ENCODE measurements at places on chromosomes 4 and X. TPM values are rescaled to one million over a fixed set of nuclear protein-coding genes. Genes with fewer than 3 reads are reported as not detected.

DNA sequence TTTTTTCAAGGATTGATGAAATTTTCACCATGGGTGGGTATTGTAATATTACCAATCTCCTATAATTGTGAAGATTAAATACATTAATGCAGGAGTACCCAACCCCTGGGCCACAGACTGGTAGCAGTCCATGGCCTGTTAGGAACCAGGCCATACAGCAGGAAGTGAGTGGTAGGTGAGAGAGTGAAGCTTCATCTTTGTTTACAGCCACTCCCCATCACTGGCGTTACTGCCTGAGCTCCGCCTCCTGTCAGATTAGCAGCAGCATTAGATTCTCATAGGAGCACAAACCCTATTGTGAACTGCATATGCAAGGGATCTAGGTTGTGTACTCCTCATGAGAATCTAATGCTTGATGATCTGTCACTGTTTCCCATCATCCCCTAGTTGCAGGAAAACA lies 15.1 kb downstream of the RAPGEF2 start:
- DNase-seq, result no peak

SPARCL1 gene
- total RNA-seq, result 1.2 TPM

INTS6L gene
- 10.0 TPM for total RNA-seq

PDCL2 gene
- total RNA-seq, result not detected

DNA sequence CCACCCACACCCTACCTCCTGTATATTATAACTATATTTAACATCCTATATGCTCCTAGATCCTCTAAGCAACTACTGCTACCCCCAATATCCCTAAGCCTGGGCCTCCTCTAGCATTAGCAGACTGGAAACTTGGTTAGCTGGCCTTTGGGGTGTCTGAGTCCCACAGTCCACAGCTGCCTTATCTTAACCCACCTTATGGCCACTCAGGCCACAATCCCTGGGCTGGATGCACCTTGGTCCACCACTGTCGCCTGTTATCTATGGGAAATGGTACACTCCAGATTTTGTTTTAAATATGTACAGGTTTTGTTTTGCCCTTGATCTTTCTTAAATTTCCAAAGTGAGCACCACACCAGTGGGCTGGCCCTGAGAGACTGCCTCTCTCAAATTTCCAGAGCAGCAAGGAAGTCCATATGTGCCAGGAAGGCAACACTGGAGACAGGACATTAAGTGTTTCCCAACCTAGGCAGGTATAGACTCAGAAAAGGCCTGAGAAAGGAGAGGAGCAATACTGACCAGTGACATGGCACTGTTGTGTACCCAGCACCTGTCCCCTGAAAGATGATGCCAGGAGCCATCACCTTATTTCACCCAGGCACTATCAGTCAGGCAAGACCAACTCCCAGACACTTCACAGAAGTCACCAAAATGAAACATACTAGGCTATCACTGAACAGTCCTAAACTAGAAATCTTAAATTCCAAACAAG lies 921 bp downstream of the PFKFB1 start:
- no peak for DNase-seq

- DNase-seq, result no peak
Measured at GRCh38 chrX:134898440-134898839, 92.4 kb upstream of the SMIM10 start.

- no peak for DNase-seq
Measured at GRCh38 chr4:57875829-57876392, 765.7 kb upstream of the IGFBP7 start.

SMAD1 gene
- total RNA-seq, result 27.6 TPM

DNA sequence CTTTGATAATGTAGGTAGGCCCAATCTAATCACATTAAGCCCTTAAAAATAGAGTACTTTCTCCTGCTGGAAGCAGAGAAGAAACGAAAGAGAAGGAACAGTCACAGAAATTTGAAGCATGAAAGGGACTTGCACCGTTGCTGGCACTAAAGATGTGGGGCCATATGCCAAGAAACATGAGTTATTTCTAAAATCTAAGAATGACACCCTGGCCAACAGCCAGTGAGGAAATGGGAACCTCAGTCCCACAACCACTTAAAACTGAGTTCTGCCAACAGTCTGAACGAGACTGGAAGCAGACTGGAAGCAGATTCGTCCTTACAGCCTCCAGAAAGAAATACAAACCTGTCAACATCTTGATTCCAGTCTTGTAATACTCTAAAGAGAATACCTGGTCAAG lies 70.1 kb downstream of the CENPC start:
- DNase-seq, result no peak

- peak; percentile 85 for DNase-seq
Measured at GRCh38 chr4:140856621-140857062, 100.5 kb upstream of the TBC1D9 start.

DNA sequence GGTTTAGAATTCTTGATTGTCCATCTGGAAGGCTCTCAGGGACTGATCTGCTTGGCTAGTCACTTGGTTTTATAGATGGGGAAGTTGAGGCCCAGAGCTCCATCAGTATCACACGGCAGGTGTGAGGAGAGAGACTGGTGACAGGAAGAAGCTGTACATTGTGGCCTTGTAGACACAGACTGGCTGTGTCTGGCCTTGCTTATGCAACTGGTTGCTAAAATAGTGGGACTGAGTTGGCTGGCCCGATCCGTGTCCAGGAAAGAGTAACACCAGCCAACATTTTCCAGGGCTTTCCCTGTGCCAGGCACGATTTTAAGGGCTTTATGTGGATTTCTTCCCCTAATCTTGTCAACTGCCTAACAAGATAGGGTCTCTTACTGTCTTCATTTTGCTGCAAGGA lies 2.8 kb downstream of the TBC1D14 start:
- DNase-seq, result no peak

GRCh38 chrX:67545036-67545821 lies 1.4 kb downstream of the AR start:
- no peak for DNase-seq

NEUROG2 gene
- total RNA-seq, result not detected

SUV39H1 gene
- total RNA-seq, result 2.8 TPM

GRCh38 chrX:26822448-26822847 lies 606.5 kb downstream of the MAGEB5 start:
- DNase-seq, result no peak

GRCh38 chr4:76623217-76624045 lies 188.4 kb downstream of the SHROOM3 start:
- no peak for DNase-seq

DNA sequence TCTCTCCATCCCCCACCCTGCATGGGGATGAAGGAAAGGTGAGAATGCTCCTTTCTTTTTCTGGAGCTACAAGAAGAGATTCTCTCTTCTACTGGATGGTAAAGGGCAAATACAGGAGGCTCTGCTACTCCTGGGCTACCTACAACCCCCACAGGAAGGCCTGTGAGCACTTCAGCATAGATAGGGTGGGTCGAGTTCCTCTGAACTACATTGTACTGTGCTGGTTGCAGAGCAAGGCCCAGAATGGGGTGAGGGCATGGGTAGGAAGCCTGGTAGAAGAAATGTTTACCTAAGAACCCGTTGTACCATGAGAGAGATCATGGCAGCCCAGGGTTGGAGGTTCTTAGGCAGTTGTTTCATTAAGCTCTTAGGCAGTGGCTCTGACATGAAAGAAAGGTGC lies 510.4 kb downstream of the MID1IP1 start:
- DNase-seq, result no peak

DNA sequence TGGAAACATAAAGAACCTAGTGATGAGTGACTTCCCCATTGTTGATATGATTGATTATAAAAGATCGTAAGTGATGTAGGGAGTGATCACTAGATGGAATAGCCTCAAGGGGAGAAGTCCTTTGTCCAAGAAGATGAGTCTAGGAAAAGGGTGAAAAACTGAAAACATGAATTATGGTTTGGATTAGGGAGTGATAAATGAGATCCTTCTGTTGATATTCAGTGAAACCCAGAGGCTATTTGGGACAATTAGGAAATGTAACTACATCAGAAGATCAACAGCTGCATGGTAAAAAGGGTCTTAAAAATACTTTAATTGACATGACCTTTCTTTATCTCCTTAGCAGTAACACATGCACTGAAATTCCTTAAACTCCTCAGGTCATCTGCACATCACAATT lies 124.0 kb upstream of the UNC5C start:
- no peak for DNase-seq

DNA sequence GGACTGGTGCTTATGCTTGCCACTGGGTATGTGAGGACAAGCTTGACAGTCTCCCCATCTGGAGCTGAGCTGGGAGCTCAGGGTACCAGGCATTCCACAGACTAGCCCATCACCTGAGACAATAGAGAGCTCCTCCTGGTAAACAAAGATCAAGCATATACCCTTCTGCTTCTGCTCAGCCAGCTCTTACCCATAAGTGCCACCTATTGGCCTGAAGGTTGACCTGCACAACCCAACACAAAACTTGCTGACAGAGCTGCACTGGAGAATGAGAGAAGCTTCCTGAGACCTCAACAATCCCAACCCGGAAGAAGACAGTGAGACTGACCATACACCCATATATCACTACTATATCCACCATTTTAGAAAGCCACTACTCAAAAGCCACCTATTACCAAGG lies 1049.2 kb upstream of the INTU start:
- DNase-seq, result peak; percentile 20

- no peak for DNase-seq
Measured at GRCh38 chr4:119005928-119006460, 117.3 kb downstream of the SYNPO2 start.

GRCh38 chr4:66855956-66856355 lies 689.3 kb downstream of the CENPC start:
- no peak for DNase-seq

CSN1S1 gene
- total RNA-seq, result not detected

DNA sequence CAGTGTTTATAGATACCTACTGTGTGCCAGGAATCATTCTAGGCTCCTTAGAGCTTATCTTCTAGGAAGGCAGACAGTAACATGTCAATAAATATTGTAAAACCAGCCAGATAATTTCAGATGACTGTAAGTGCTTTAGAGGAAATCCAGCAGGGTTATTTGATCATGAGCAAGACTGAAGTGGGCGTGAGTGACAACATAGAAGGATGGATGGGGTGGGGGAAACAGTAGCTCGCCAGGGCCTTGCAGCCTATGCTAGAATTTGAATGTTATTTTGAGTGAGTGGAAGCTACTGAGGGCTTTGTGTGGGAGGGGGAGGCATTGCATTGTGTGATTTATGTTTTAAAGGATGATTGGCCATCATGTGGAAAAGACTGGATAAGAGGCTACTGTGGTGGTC lies 6.7 kb downstream of the SRD5A3 start:
- DNase-seq, result no peak

- DNase-seq, result no peak
Measured at GRCh38 chr4:174215961-174216680, 67.3 kb downstream of the FBXO8 start.

- DNase-seq, result no peak
Measured at GRCh38 chr4:100605144-100605543, 87.3 kb upstream of the EMCN start.

STPG2 gene
- 0.28 TPM for total RNA-seq

TMEM144 gene
- 11.0 TPM for total RNA-seq

DNA sequence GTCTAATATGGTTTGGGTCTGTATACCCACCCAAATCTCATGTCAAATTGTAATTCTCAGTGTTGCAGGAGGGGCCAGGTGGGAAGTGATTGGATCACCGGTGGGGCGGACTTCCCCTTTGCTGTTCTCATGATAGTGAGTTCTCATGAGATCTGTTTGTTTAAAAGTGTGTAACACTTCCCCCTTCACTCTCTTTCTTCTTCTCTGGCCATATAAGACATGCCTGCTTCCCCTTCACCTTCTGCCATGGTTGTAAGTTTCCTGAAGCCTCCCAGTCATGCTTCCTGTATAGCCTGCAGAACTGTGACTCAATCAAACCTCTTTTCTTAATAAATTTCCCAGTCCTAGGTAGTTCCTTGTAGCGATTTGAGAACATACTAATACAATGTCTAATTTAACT lies 19.7 kb upstream of the SCRG1 start:
- DNase-seq, result no peak

NOCT gene
- 20.6 TPM for total RNA-seq

GRCh38 chr4:103306870-103307375 lies 108.8 kb upstream of the CENPE start:
- no peak for DNase-seq

DNA sequence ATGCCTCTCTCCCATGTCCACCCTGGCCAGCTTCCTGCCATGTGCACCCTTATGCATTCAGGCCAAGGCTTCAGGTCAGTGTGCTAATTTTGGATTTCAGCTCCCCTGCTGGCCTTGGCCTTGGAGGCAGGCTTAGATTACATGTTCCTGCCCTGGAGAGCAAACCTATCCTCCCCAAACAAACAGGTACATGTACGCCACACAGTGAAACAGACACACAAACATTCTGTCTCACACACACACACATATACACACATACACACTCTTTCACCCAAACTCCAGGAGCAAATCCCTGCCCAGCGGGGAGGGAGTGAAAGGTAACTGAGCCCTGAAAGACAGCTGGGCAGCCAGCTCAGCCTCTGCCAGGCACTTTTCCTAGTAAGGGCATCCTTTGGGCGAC lies 62.7 kb upstream of the ARHGAP36 start:
- DNase-seq, result no peak

DNA sequence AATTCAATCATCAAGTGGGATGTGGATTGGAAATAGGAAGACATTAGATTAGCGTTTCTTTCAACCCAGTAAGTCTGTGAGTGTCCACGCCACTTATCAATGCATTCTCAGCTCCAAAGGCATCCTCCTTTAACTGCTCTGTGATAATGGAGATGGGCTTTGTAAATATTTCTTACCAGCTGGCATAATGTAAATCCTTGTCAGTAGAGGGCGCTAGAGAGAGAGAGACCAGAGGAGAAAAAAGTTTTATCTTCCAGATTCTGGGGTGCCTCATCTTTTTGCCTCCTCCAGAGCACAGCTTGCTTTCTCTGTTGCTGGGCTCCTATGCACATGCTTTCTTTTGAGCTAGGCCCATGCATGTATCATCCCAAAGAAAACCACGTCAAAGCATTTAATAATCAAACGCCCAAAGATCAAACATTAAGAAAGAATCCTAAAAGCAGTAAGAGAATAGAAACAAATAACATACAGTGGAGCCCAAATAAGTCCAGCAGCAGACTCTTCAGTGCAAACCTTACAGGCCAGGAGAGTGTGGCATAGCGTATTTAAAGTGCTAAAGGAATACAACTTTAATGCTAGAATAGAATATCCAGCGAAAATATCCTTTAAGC lies 9.6 kb upstream of the MTMR1 start:
- peak; percentile 27 for DNase-seq
